ENCODE measurements at places on chromosomes 4 and X. TPM values are rescaled to one million over a fixed set of nuclear protein-coding genes. Genes with fewer than 3 reads are reported as not detected.

Gene SH3D19
- 13.0 TPM for total RNA-seq

Gene ANOS1
- 11.7 TPM for total RNA-seq

Gene ARHGAP10
- 24.2 TPM for total RNA-seq

Gene DCTD
- 84.0 TPM for total RNA-seq

Gene USP26
- not detected for total RNA-seq

Gene RASSF6
- total RNA-seq = not detected

Gene CT55
- total RNA-seq = not detected

Gene ADAM29
- not detected for total RNA-seq

Gene MAPK10
- 10.2 TPM for total RNA-seq

Gene ATP2B3
- under 0.01 TPM for total RNA-seq

Gene FMR1NB
- total RNA-seq = not detected

Gene ASMT
- not detected for total RNA-seq

Gene F9
- not detected for total RNA-seq

Gene CYP2U1
- total RNA-seq = 21.3 TPM

Gene KLHL2
- 24.7 TPM for total RNA-seq

Gene ADH7
- total RNA-seq = not detected

Gene MAGEA2
- not detected for total RNA-seq

Gene FGD1
- 3.2 TPM for total RNA-seq

Gene TMPRSS11E
- total RNA-seq = not detected

Gene STK32B
- 0.30 TPM for total RNA-seq

Gene CENPVL2
- total RNA-seq = not detected

Gene GPC4
- total RNA-seq = 3.6 TPM

Gene OTUD5
- 33.3 TPM for total RNA-seq

Gene NHS
- total RNA-seq = 0.94 TPM

Gene TMEM31
- total RNA-seq = not detected

Gene TRPC5OS
- total RNA-seq = not detected

Gene PF4V1
- total RNA-seq = 10.6 TPM

Gene ASB12
- not detected for total RNA-seq

Gene PTCHD1
- total RNA-seq = not detected

Gene HS6ST2
- total RNA-seq = 0.08 TPM

Gene CRLF2
- total RNA-seq = not detected

Gene PDLIM3
- 307 TPM for total RNA-seq

Gene SULT1E1
- total RNA-seq = 291 TPM

Gene GLRB
- 4.5 TPM for total RNA-seq

Gene SLC7A11
- 4.4 TPM for total RNA-seq

Data from smooth muscle cell of the coronary artery (primary cell).